ENCODE measurements at places on chromosomes 5 and 9. TPM values are rescaled to one million over a fixed set of nuclear protein-coding genes. Genes with fewer than 3 reads are reported as not detected.

Gene PPIP5K2
- 59.7 TPM for total RNA-seq

Gene HTR1A
- not detected for total RNA-seq

Gene GMCL2
- total RNA-seq, result not detected

Gene SLIT3
- total RNA-seq, result 20.7 TPM

DNA sequence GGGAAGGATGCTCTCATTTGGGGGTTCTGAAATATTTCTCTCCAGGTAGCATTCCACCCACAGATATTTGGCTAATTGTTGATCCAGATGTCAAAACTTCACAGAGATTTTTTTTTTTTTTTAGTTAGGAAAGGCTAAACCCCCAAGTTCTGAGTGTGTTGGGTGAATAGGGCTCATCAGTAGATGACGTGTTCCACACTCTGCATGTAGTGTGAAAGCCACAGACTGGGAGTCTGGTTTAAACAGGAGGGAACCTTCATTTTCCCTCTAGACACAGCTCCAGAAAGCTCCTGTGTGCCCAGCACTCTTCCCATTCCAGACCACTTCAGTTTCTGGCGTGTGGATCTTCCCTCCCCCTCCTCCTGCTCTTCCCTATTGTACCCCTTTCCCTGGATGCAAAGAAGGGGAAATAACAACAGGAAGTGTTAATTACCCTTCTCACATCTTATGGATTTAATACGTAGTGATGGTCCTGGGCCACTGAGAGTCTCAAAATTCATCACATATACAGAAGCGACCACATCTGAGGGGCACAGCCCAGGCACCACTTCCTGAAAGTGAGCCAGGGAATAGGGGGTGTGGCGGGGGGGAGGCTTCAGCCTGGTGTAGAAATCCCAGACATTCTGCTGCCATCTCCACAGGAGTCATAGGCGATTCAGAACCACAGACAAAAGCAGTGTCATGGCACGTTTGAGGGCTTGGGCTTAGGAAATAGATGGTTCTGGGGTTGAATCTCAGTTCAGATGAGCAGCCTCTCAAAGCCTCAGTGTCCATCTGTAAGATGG lies 65.1 kb downstream of the DAP start:
- no peaks in the 10 kb centered on the region for H3K27me3 ChIP-seq
- H3K4me1 ChIP-seq, result peaks cover 44% of the 10 kb centered on the region
- H3K36me3 ChIP-seq, result no peaks in the 10 kb centered on the region
- peak; percentile 52 for DNase-seq

DNA sequence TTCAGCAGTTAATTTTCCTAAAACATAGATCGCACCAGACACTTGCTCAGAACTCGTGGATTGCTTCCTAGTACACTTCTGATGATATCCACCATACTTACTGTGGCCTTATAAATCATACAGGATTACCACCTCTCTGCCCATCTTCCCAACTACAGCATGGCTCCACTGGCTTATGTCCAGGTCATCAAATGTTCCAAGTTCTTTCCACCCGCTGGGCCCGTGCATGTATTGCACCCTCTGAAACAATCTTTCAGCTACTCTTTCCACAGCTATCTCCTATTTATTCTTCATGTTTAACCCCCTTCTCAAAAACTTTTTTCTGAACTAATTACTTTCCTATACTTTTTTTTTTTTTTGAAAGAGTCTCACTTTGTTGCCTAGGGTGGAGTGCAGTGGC lies 18.5 kb downstream of the FBXW2 start:
- DNase-seq, result no peak
- H3K4me3 ChIP-seq, result no peak overlapping the region
- no peaks in the 10 kb centered on the region for H3K27me3 ChIP-seq
- no peaks in the 10 kb centered on the region for H3K4me1 ChIP-seq
- H3K27ac ChIP-seq, result no peak overlapping the region
- peaks cover 47% of the 10 kb centered on the region for H3K36me3 ChIP-seq

DNA sequence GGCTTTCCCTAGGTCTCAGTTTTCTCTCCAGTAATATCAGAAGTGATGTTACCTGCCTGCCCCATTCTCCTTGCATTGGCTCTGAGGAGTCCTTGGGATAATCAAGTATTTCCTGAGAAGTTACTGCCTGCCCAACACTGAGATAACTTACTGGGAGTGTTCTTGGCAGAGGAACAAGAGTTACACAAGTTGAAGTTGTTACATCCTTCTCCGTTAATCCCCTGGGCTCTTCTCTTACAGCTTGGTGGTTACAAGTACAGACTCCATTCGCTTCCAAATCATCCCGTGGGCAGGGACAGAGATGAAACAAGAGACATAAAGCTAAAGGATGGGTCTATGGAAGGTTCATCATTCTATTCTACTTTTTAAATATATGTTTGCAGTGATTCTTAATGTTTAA lies 74.1 kb upstream of the SAP30L start:
- DNase-seq, result peak; percentile 87
- H3K27me3 ChIP-seq, result no peaks in the 10 kb centered on the region
- peaks cover 50% of the 10 kb centered on the region for H3K4me1 ChIP-seq
- peaks cover 14% of the 10 kb centered on the region for H3K36me3 ChIP-seq

- no peaks in the 10 kb centered on the region for H3K27me3 ChIP-seq
- H3K4me3 ChIP-seq, result no peak overlapping the region
- no peaks in the 10 kb centered on the region for H3K36me3 ChIP-seq
- peaks cover 16% of the 10 kb centered on the region for H3K4me1 ChIP-seq
These were observed 21.6 kb downstream of the KLF9 start for GRCh38 chr9:70392850-70393249.

DNA sequence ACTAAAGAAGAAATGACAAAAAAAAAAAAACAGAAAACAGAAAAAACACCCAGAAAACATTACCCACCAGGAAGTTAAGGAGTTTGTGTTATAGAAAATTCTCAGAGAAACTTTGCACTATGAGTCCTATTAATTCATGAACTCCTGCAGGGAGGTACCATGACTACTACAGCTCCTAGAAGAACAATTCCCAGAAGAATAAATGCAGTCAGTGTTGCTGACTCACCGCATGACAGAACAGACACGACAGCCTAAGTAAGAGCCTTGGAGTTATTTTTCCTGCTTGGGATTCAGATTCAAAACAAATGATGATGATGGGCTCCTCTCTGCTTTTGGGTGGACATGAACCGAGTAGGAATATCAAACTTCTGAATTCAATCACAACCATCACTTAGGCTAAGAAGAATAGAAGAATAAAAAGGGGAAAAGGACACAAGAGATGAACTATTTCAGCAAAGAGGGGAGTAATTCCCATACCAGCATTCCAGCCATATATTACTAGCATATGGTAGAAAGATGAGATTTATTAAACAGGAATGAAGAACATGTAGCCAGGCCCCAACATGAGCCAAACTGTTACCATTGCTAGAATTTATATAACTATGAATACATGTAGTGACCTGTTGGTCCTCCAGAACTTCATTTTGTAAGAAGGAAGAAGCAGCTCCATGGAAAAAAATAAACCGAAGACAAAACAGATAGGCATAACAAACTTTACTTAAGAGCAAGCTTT lies 209.6 kb upstream of the PDE4D start:
- no peak overlapping the region for H3K4me3 ChIP-seq
- peak overlapping the region; percentile 53 for H3K27ac ChIP-seq
- H3K27me3 ChIP-seq, result no peaks in the 10 kb centered on the region
- no peaks in the 10 kb centered on the region for H3K36me3 ChIP-seq
- DNase-seq, result peak; percentile 67

- DNase-seq, result peak; percentile 71
- H3K4me3 ChIP-seq, result no peak overlapping the region
- H3K27ac ChIP-seq, result no peak overlapping the region
- H3K27me3 ChIP-seq, result peaks cover 2% of the 10 kb centered on the region
These were observed 4.5 kb upstream of the OTULIN start for GRCh38 chr5:14659821-14660607.

Measured in astrocyte (in vitro differentiated cells and primary cell).